ENCODE measurements at places on chromosomes 11 and 22.
A peak's percentile ranks its signal among the peaks of the same experiment; 100 is the strongest.

DNA sequence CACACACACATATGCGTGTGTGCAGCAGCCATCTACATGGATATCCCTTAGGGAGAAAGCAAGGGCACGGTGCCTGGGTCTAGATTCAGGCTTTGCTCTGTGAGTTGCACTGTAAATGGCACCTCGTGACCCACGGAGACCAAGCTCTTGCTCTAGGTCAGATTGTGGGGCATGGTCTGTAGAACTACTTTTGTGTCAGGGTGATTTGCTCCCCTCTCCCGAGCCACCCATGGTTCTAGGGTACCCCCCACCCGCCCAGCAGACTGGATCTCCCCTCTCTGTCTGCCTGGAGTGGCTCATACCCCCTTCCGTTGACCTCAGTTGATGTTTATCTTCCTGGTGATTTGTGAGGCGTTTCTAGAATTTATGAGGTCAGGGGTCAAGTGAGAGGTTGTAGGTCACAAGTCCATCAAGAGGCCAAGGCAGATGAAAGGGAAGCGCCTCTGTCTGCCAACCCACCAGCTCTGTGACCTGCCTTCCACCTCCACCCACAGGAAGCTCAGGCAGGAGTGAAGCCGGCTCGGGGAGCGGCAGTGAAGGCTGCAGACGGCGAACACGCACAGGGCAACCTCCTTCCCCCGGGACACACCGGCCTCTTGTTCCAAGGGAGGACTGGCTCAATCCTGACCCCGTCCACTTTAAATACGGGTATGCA is 76.2 kb upstream of the TTLL12 start:
- peaks cover 27% of the 10 kb centered on the region for H3K4me1 ChIP-seq
- DNase-seq: peak; percentile 41
- no peaks in the 10 kb centered on the region for H3K36me3 ChIP-seq
- no peaks in the 10 kb centered on the region for H3K27me3 ChIP-seq
- H3K27ac ChIP-seq: peak overlapping the region; percentile 62

- H3K36me3 ChIP-seq: no peaks in the 10 kb centered on the region
- DNase-seq: no peak
- H3K27ac ChIP-seq: no peak overlapping the region
- H3K4me1 ChIP-seq: peaks cover 13% of the 10 kb centered on the region
These were observed 105.8 kb downstream of the GAB2 start for GRCh38 chr11:78311702-78312371.

DNA sequence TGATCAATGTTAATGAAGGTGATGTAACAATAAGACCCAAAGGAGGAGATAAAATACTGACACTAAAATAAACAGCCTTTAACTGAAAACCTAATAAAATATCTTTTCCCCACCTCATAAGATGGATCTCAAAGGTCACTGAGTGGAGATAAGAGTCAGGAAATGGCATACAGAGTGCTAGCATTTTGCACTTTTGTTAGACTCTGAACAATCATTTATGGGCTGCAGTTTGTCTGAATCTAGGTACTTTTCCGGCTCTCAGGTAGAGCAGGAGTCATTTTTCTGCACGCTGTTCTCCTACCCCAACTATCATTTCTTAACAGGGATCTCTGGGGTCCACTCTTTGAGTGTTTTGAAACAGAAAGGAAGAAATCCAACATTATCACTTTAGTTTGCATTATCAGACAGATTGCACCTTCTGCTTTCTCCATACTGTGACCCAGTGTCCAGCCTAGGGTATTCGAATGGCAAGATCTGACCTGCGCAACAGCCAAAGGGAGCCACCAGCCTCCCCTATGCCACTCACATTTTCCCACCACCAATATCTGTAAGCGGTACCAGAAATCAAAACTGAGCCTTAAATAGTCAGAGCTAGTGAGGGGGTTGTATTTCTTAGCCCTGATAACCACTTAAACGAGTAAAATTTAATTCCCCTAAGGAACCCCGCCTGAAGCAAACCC is 863 bp downstream of the SIAE start:
- peaks cover 35% of the 10 kb centered on the region for H3K4me1 ChIP-seq
- peak overlapping the region; percentile 30 for H3K27ac ChIP-seq
- peak; percentile 2 for DNase-seq
- H3K36me3 ChIP-seq: peaks cover 5% of the 10 kb centered on the region
- peaks cover 2% of the 10 kb centered on the region for H3K27me3 ChIP-seq
- H3K4me3 ChIP-seq: peak overlapping the region; percentile 84

- peak overlapping the region; percentile 71 for H3K27ac ChIP-seq
- H3K36me3 ChIP-seq: peaks cover 1% of the 10 kb centered on the region
- peaks cover 25% of the 10 kb centered on the region for H3K27me3 ChIP-seq
These were observed 33.0 kb downstream of the PRR5L start for GRCh38 chr11:36328966-36329673.

- no peaks in the 10 kb centered on the region for H3K27me3 ChIP-seq
- no peaks in the 10 kb centered on the region for H3K36me3 ChIP-seq
- no peak for DNase-seq
- H3K4me1 ChIP-seq: no peaks in the 10 kb centered on the region
- H3K4me3 ChIP-seq: no peak overlapping the region
- H3K27ac ChIP-seq: no peak overlapping the region
These were observed 210.5 kb upstream of the ANO3 start for GRCh38 chr11:26121466-26121865.

- H3K4me3 ChIP-seq: no peak overlapping the region
- no peak for DNase-seq
- H3K36me3 ChIP-seq: no peaks in the 10 kb centered on the region
- H3K4me1 ChIP-seq: peaks cover 14% of the 10 kb centered on the region
- no peak overlapping the region for H3K27ac ChIP-seq
These were observed 3.1 kb downstream of the MOB2 start for GRCh38 chr11:1483445-1483961.

DNA sequence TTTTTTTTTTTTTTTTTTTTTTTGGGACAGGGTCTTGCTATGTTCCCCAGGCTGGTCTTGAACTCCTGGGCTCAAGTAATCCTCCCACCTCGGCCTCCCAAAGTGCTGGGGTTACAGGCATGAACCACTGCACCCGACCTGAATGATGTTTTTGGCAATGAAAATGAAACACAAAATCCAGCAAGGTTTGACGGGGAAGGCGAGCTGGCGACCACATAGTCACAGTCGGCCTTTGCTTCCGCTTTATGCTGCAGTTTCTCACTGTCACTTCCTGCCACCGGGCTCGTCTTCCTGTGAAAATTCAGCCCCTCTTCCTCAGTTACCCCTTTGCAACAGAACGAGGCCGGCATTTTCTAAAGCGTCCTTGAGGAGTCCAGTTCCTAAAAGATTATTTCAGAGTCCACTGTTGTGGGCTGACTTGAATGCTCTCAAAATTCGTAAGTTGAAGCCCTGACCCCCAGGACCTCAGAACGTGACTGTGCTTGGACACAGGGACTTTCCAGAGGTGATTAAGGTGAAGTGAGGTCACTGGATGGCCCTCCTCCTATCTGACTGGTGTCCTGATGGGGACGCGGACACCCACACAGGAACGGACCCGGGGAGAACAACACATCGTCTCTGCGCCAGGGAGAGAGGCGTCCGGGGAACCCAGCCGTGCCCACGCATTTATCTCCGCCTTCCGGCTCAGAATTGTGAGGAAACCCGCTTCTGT is 2.9 kb upstream of the BID start:
- peak overlapping the region; percentile 81 for H3K4me3 ChIP-seq
- H3K27me3 ChIP-seq: no peaks in the 10 kb centered on the region
- H3K27ac ChIP-seq: peak overlapping the region; percentile 85
- peaks cover 85% of the 10 kb centered on the region for H3K4me1 ChIP-seq
- DNase-seq: peak; percentile 72

DNA sequence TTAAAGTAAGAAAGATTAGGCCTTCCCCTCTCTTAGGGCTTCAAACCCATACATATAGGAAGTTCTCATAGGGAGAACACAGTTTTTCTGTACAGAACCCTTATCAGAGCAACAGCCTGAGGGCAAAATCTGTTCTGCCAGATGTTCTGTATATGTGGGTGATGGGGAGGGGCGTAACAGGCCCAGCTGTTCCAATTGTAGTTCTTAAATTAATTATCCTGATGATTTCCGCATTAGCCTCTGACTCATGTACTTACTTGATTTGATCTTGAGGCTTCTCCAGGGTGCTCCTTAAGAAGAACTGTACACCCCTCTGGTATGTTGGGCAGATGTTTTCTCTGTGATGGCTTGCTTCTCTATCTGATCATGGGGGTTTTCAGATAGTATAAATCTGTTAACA is 123.1 kb upstream of the C11orf87 start:
- H3K36me3 ChIP-seq: no peaks in the 10 kb centered on the region
- H3K27ac ChIP-seq: no peak overlapping the region
- H3K4me1 ChIP-seq: no peaks in the 10 kb centered on the region
- no peaks in the 10 kb centered on the region for H3K27me3 ChIP-seq
- H3K4me3 ChIP-seq: no peak overlapping the region
- no peak for DNase-seq

- peak; percentile 89 for DNase-seq
- H3K4me1 ChIP-seq: no peaks in the 10 kb centered on the region
- no peak overlapping the region for H3K4me3 ChIP-seq
- H3K27ac ChIP-seq: no peak overlapping the region
- H3K27me3 ChIP-seq: peaks cover 2% of the 10 kb centered on the region
These were observed 35.6 kb upstream of the TPBGL start for GRCh38 chr11:75204685-75205563.

DNA sequence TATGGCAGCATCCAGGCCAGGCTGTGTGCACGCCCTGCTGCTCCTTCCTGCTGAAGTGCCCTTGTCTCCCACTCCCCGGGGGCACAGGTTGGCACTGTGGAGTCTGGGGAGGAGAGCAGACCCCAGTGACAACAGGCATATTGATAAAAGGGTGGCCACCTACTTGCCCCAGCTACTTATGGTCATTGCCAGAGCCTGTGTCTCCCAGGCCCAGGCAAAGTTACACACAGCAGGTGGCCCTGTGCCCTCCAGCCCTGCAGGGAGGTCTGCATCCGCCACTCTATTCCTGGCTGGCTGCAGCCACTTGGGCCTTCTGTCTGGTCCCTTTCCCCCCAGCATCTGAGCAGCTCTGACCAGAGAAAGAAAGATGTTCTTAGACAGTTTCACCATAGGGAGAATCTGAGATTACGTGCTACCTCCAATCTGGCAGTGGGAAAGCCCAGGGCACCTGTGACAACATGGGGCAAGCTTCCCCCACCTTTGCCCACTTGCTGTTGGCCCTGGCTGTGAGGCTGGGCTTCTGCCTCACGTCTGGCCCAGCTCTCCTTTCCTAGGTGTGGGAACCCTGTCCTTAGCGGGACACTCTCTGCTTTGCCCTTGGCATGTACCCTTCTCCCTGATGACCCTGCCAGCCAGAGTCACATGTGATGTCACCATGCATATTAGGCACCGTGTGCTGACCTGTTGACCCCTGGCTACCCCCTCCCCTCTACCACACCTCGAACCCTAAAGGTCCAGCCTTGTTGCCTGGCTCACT is 25.3 kb upstream of the CSNK2A3 start:
- H3K36me3 ChIP-seq: no peaks in the 10 kb centered on the region
- no peaks in the 10 kb centered on the region for H3K27me3 ChIP-seq
- no peak for DNase-seq
- no peak overlapping the region for H3K4me3 ChIP-seq

DNA sequence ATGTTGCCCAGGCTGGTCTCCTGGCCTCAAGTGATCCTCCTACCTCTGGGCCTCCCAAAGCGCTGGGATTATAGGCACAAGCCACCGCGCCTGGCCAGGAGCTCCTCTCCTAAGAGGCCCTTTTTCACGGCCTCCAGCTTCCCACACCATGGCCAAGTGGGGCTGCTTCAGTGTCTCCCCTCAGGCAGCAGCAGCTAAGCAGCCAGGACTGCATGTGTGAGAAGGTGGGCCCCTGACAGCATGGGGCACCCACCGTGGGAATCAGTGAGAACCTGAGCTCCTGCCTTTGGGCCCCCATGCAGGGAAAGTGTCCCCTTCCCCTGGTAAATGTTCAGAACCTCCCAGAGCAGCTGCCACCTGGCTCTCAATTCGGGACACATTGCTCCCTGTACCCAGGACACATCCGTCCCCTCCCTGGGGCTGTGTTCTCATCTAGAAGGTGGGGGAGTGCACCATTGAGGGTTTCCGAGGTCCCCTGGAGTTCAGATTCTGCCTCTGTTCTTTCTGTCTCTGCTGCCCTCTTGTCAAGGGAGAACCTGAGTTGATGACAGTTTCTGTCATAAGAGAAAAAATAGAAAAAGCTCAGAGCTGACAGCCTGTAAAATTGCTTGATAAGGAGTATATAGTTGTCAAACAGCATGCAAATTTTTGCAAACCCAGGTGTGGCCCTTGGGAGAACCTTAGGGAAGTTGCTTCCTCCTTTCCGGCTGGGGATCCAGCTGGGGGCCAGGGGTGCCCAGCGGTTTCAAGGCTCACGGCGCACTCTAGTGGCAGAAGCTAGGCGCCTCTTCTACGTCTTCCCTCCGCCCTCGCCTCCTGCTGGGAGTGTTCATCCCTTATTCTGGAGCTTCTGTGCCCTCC is 29.7 kb downstream of the FAM83F start:
- DNase-seq: peak; percentile 71
- H3K27ac ChIP-seq: no peak overlapping the region
- no peaks in the 10 kb centered on the region for H3K27me3 ChIP-seq
- peaks cover 4% of the 10 kb centered on the region for H3K4me1 ChIP-seq
- no peak overlapping the region for H3K4me3 ChIP-seq

DNA sequence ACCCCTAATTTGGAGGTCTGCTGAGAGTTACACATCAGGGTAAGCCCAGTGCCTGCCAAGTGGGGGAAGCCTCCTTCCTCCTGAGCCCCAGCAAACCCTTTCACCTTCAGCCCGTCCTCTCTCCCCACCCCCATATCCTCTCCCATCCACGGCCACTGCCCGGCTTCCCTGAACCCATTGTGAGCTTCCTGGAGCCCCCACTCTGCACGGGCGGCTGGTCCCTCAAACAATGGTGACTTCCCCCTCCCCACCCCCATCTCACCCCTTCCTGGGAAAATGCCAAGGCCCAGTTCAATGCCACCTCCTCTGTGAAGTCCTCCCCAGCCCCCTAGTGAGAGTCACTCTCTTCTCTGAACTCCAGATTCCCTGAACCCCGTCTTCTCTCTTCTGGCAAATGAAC is 17.9 kb downstream of the DNAL4 start:
- no peak overlapping the region for H3K27ac ChIP-seq
- peaks cover 6% of the 10 kb centered on the region for H3K4me1 ChIP-seq
- DNase-seq: no peak
- H3K4me3 ChIP-seq: no peak overlapping the region
- no peaks in the 10 kb centered on the region for H3K36me3 ChIP-seq

DNA sequence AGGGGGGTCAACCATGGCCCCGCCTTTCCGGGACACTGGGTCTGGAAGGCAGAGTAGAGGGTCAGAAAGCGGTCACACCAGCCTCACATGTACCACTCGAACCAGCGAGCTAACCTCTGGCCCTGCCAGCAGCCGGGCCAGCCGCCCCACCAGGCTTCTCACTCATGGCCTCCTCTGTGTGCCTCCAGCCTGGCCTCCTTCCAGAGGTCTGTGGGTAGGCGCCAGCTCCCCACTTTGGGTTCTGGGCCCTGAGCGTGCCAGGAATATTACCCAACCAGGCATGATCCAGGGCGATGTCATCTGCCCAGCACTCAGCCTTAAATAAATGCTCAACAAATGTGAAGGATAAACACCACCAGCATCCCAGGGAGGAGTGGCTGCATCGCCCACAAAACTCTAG is 5.8 kb downstream of the SCUBE1 start:
- H3K27ac ChIP-seq: no peak overlapping the region
- H3K4me3 ChIP-seq: no peak overlapping the region
- H3K4me1 ChIP-seq: no peaks in the 10 kb centered on the region
- H3K27me3 ChIP-seq: peaks cover 27% of the 10 kb centered on the region
- no peaks in the 10 kb centered on the region for H3K36me3 ChIP-seq
- no peak for DNase-seq
